ENCODE measurements at places on chromosomes 6 and 20.

GRCh38 chr6:39225946-39226437 lies 3.3 kb downstream of the KCNK5 start:
- DNase-seq, result no peak

DNA sequence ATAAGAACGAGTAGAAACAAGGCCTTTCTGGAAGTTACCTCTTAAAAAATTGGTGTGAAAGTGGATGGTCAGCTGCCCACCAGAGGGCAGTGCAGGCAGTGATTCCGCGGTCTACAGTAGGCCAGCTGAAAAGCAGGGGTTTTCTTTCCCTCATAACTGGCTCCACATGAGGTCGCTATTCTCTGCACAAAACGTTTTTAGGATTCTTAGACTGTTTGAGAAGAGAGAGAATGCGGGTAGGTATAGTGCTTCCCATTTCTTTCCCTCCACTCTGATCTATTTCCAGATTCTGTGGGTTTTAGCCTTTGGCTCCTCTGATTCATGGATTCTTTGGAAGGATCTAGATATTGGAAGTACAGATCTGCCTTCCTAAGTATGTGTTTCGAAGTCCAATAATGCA lies 14.2 kb downstream of the FIG4 start:
- DNase-seq, result no peak

- DNase-seq, result no peak
Observed at GRCh38 chr20:18750735-18751134, 62.8 kb upstream of the SCP2D1 start.

- no peak for DNase-seq
Observed at GRCh38 chr6:138482816-138483215, 16.5 kb downstream of the NHSL1 start.

GRCh38 chr6:111748231-111748647 lies 125.0 kb downstream of the FYN start:
- DNase-seq, result no peak

DNA sequence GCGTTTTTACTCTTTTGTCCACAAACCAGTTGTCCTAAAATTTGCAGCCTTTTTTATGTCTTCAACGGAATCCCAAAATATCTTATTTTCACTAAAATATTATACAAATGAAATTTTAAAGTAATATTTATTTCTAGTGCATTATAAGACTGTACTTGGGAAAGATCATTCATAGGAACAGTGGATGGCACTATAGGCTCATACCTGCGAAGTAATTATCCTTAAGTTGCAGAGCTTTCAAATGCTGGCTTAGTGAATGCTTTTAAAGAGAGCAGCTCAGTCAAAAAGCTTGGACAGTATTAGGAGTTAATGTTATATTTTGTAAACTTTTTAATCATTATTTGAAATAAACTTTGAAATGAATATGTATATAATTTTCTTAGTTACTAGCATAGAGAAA lies 254.9 kb downstream of the CDKAL1 start:
- no peak for DNase-seq

GRCh38 chr6:23377830-23378229 lies 748.2 kb upstream of the NRSN1 start:
- DNase-seq, result no peak

DNA sequence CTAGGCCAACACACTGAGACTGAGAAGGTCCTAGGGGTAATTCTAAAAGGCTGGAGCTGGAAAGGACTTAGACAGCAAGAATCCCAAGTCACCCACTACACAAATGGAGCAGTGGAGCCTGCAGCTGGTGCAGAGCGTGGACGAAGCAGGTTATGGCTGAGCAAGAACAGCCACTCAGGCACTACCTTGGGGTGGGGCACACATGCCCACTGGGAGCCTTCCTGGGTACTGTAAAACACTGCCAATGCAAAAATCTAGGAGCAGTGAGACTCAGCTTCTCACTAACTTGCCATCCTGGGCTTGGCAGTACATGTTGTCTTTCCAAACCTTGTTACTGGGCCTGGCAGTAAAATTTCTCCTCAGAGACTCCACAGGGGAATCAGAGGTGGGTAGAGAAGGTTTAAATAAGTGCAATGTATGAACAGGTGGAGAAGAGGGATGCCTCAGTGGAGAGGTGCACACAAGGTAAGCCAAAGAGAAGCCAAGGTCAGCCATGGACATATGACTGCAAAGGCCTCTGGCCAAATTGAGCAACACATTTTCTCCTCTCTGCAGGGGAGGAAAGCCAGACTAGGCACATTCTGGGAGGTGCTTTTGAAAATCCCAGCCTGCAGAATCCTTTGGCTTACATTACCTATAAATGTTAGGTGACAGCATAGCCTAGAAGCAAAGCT lies 105.6 kb downstream of the TNFRSF21 start:
- no peak for DNase-seq

- DNase-seq, result no peak
Observed at GRCh38 chr6:147595961-147596360, 87.5 kb downstream of the SAMD5 start.

- no peak for DNase-seq
Observed at GRCh38 chr6:1190366-1190765, 121.5 kb upstream of the FOXQ1 start.

All from vagina (tissue), 2 donors.